ENCODE measurements at places on chromosomes 5 and 9. TPM values are rescaled to one million over a fixed set of nuclear protein-coding genes. Genes with fewer than 3 reads are reported as not detected.

- no peak within 1 kb of the TSS for H3K4me3 ChIP-seq
- H3K36me3 ChIP-seq, result no peaks in the 10 kb centered on the region
- H3K27ac ChIP-seq, result no peak within 1 kb of the TSS
- H3K27me3 ChIP-seq, result no peaks in the 10 kb centered on the region
- H3K4me1 ChIP-seq, result no peaks in the 10 kb centered on the region
- DNase-seq, result no peak
These were observed at the start of gene ATP10B for GRCh38 chr5:160852049-160852448. Gene ATP10B (minus strand): TSS chr5:160852211. CDS start chr5:160688074, 164,137 bp downstream.

DNA sequence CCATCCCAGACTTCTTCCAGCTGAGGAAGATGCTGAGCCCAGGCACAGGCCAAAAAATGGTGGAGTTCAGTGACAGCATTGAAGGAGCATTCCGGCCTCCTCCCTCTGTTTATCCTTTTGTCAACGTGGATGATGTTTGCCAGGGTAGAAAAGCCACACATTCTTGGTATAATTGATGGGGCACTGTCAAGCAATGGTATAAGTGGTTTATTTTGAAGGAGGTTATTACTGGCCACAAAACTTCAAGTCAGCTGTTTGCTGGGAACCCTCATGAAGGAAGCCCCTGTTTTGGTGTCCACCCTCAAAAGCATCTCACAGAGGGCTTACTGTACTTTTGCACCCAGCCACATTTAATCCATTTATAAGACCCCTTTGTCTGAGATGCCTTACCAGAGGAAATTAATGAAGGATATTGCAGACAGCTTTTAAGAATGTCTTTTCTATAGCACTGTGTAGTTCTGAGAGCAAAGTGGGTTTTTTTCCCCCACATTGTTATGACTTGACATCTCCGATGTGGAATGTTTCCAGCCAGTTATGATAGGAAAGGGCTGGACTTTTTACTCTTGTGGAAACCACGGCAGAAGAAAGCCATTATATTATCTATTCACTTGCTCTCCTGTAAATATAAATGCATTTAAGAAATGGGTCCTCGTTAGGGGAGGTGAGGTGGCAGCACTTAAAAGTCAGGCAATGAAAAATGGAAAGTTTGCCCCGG is 95.5 kb upstream of the SPATA31D4 start:
- H3K27ac ChIP-seq, result no peak overlapping the region
- H3K36me3 ChIP-seq, result no peaks in the 10 kb centered on the region
- H3K4me1 ChIP-seq, result peaks cover 20% of the 10 kb centered on the region
- no peaks in the 10 kb centered on the region for H3K27me3 ChIP-seq
- H3K4me3 ChIP-seq, result no peak overlapping the region

The TMEM252 gene
- total RNA-seq, result not detected

The C9 gene
- total RNA-seq, result not detected

- H3K27ac ChIP-seq, result no peak overlapping the region
- peaks cover 28% of the 10 kb centered on the region for H3K36me3 ChIP-seq
- H3K27me3 ChIP-seq, result no peaks in the 10 kb centered on the region
- H3K4me3 ChIP-seq, result no peak overlapping the region
- no peak for DNase-seq
- peaks cover 36% of the 10 kb centered on the region for H3K4me1 ChIP-seq
These were observed 11.0 kb downstream of the RGS3 start for GRCh38 chr9:113474360-113475028.

GRCh38 chr5:122322801-122323548 is 10.9 kb downstream of the SNCAIP start:
- H3K36me3 ChIP-seq, result no peaks in the 10 kb centered on the region
- no peaks in the 10 kb centered on the region for H3K4me1 ChIP-seq
- H3K27me3 ChIP-seq, result no peaks in the 10 kb centered on the region
- H3K27ac ChIP-seq, result no peak overlapping the region
- DNase-seq, result no peak

The FAM81B gene
- not detected for total RNA-seq

- H3K4me1 ChIP-seq, result peaks cover 22% of the 10 kb centered on the region
- no peaks in the 10 kb centered on the region for H3K27me3 ChIP-seq
- no peaks in the 10 kb centered on the region for H3K36me3 ChIP-seq
- DNase-seq, result peak; percentile 26
- H3K4me3 ChIP-seq, result no peak overlapping the region
These were observed 69.1 kb downstream of the ADAMTS2 start for GRCh38 chr5:179275941-179276837.

The GLDC gene
- total RNA-seq, result 115 TPM

GRCh38 chr5:112923148-112923917 is 1.3 kb upstream of the REEP5 start:
- peaks cover 38% of the 10 kb centered on the region for H3K4me1 ChIP-seq
- H3K4me3 ChIP-seq, result no peak overlapping the region

DNA sequence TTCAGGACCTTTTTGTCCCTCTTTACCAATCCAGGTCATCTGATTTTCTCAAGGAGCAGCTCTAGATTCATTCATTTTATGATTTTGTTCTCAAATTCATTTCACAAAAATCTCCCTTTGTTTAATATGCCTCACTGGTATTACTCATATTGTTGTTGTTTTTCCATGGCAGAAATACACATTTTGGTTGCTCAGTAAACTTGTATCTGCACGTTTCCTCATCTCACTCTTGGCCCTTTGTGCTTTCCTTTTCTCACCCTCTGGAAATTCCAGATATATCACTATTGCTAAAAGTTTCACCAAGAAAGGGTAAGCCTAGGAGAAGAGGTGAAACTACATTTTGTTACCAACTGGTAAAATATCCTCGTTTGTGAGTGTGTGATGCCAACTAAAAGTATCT is 14.8 kb downstream of the ASPN start:
- no peak overlapping the region for H3K27ac ChIP-seq
- H3K27me3 ChIP-seq, result no peaks in the 10 kb centered on the region
- no peaks in the 10 kb centered on the region for H3K36me3 ChIP-seq
- H3K4me3 ChIP-seq, result no peak overlapping the region

GRCh38 chr5:16737620-16738364 is 121.0 kb upstream of the RETREG1 start:
- no peaks in the 10 kb centered on the region for H3K36me3 ChIP-seq
- peak overlapping the region; percentile 73 for H3K4me3 ChIP-seq
- peak; percentile 52 for DNase-seq

The LHX6 gene
- total RNA-seq, result 1.3 TPM

The SLC34A1 gene
- not detected for total RNA-seq

DNA sequence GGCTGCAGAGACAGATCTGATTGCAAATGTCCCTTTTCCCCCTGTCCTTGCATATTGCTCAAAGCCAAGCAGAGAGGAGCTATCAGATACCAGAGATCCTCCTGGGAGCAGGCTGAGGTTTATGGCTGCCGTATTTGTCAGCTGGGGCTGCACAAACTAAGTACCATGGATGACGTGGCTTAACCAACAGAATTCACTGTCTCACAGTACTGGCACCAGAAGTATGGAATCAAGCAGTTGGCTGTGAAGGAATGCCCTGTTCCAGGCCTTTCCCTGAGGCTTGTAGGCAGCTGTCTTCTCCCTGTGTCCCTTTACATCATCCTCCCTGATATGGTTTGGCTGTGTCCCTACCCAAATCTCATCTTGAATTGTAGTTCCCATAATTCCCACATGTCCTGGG is 2.6 kb downstream of the CFAP90 start:
- H3K27me3 ChIP-seq, result peaks cover 3% of the 10 kb centered on the region
- no peak for DNase-seq
- H3K4me3 ChIP-seq, result no peak overlapping the region
- peaks cover 25% of the 10 kb centered on the region for H3K4me1 ChIP-seq
- H3K27ac ChIP-seq, result no peak overlapping the region

- no peak for DNase-seq
- H3K4me1 ChIP-seq, result peaks cover 12% of the 10 kb centered on the region
- H3K36me3 ChIP-seq, result no peaks in the 10 kb centered on the region
- H3K27me3 ChIP-seq, result no peaks in the 10 kb centered on the region
These were observed 217.9 kb downstream of the BNC2 start for GRCh38 chr9:16652582-16652981.

DNA sequence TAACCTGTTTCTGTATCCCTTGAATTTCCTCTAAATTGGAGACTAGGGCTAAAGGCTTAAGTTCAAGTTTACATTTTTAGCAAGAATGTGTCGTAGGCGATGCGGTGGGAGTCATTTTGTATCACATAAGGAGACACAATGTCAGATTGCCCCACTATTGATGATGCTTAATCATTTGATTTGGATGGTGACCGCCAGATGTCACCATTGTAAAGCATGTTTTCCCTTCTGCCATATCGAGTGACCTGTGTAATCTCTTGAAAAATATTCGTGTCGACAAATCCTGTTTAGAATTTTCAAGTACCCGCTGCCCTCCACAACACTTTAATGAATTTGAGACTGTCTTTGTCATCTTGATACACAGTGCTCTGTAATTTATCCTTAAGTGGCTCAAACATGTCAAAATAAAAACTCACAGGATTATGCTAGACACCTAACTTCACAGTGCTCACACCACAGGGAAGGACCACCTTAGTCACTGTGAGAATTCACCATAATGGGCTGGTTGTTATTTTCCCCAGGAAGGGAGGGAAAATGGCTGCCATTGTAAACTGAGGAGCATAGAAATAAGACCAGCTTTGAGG is 34.5 kb upstream of the SLC46A2 start:
- H3K36me3 ChIP-seq, result no peaks in the 10 kb centered on the region
- H3K27ac ChIP-seq, result no peak overlapping the region
- H3K4me1 ChIP-seq, result no peaks in the 10 kb centered on the region
- H3K4me3 ChIP-seq, result no peak overlapping the region
- DNase-seq, result peak; percentile 45
- peaks cover 1% of the 10 kb centered on the region for H3K27me3 ChIP-seq

Measured in HepG2 (cell line).